ENCODE measurements at places on chromosomes 11 and 22. TPM values are rescaled to one million over a fixed set of nuclear protein-coding genes. Genes with fewer than 3 reads are reported as not detected.

Gene PKNOX2
- total RNA-seq: not detected

Gene RASD2
- total RNA-seq: not detected

DNA sequence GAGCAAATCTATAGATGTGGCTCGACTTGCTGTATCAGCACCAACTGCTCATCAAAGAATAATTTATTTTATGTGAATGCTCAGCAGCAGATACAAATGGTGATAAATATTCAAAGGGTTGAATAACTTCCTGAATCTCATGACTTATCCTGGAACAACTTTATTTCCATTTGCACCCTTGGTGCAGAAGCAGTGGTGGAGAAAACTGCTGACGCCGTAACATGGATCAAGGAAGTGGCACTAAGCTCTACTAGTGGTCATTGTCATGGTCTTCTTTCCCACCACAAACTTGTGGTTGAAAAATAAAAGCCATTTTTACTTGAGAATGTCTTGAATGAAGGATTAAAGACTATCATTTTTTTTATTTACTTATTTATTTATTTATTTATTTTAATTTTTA is 14.6 kb downstream of the MARK2 start:
- DNase-seq: no peak

DNA sequence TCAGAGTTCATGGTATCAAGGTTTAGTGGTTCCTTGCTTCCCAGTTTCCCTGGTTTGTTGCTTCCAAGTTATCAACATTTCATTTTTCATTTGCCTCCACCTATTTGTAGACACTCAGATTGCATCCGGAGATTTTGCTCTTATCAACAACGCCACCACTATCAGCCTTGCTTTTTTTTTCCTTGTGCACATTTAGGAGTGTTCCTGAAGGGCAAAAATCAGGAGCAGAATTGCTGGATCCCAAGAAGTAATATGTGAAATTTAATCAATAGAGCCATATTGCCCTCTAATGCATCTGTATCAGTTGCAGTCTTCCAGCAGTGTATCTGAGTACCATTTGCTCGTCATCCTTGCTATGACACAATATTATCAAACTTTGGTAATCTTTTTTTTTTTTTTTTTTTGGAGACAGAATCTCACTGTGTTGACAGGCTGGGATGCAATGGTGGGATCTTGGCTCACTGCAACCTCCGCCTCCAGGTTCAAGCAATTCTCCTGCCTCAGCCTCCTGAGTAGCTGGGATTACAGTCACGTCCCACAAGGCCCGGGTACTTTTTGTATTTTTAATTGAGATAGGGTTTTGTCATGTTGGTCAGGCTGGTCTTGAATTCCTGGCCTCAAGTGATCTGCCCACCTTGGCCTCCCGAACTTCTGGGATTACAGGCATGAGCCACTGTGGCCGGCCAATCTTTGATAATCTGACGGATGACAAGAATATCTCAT is 42.1 kb upstream of the SEPTIN5 start:
- DNase-seq: no peak

GRCh38 chr11:35891096-35891495 is 52.8 kb upstream of the LDLRAD3 start:
- DNase-seq: no peak

DNA sequence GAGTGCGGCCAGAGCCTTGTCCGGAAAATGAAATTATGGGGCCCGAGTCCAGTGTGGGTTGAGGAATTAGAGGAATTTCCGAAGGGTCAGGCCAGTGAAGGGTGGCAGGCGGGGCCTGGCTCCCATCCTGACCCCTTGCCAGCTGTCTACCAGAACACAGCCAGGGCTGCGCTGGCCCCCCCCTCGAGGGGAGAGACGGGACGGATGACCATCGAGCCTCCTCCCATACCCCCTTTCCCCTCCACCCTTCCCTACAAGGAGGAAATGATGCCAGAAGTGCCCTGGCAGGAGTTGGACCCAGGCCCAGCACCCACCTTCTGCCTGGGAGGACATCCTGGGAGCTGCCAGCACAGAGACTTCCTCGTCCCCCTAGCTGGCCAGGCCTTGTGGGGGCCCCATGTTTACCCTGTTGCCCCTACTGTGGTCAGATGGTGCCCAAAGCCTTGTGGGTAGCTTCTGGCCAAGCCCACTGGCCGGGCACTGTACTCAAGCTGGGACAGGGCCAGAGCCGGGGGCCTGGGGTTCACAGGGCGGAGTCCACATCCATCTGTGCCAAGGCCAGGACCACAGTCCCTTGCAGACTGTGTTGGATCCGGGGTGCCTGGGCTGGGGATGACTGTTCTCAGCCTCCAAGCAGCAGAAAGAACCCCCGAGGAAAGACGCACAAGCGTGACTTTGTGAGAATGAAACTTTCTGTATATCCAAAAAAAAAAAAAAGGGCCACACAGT is 20.8 kb downstream of the ARVCF start:
- DNase-seq: no peak

- no peak for DNase-seq
Observed at GRCh38 chr11:125724125-125724524, 22.0 kb upstream of the PATE1 start.

DNA sequence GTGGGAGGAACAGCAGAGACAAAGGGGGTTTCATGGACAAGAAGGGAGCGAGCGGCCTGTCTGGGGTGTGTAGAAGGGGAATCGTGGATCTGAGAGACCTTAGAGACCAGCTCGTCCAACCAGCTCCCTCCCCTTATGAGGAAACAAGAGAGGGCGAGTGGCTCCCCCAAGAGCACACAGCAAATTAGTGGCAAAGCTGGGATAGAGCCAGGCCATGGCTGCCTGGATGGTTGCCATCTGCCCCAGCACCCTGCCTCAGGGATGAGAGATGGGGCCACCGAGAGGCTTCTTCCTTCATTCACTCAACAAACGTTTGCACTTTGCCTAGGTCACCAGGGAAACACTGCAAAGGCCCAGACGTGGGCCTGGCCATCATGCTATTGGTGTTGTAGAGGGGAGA is 4.1 kb downstream of the MAPK8IP1 start:
- DNase-seq: no peak

Measured in CD4-positive, alpha-beta memory T cell (primary cell).